Left renal cortex interstitium (tissue), 4 donors: ENCODE measurements at places on chromosomes 1 and 21.

- DNase-seq: no peak
These were observed 451.1 kb downstream of the RWDD3 start for GRCh38 chr1:95685081-95685480.

DNA sequence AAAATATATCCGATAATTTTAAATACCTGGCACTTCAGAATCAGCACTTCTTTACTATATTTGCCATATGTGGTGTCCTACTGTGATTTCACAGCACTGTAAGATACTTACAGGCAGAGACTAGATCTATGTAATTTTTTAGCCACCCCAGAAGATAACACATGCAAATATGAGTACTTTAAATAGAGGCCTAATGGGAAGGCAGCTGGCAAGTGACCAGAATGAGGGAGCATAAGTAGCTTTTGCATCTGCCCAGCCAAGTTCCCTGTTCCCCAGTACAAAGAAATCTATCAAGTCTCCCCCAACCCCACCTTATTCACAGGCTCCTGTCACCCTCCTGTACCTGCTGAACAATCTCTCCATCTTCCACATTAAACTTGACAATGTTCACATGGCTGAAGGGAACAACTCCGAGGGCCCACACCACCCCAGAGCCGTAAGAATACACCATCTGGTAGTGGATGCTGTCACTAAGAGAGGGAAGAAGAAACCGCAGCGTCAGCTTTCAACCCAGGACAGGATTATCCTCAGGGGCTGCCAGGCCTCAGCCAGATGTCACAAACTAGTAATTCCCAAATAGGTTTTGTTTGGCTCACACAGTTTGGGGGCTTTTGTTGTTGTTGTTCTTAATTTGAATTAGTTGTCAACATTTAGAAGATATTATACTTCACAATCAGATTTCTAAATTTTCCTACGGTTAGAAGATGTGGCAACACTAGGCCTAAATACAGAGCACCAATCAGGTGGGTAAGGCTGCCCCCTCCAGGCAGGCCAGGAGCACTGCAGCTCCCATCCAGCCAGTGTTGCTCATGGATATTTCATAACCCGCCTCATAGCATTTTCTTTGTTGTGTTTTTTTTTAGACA is 10.4 kb downstream of the EMC1 start:
- no peak for DNase-seq

- DNase-seq: no peak
These were observed 33.0 kb upstream of the LRIG2 start for GRCh38 chr1:113040041-113040440.

DNA sequence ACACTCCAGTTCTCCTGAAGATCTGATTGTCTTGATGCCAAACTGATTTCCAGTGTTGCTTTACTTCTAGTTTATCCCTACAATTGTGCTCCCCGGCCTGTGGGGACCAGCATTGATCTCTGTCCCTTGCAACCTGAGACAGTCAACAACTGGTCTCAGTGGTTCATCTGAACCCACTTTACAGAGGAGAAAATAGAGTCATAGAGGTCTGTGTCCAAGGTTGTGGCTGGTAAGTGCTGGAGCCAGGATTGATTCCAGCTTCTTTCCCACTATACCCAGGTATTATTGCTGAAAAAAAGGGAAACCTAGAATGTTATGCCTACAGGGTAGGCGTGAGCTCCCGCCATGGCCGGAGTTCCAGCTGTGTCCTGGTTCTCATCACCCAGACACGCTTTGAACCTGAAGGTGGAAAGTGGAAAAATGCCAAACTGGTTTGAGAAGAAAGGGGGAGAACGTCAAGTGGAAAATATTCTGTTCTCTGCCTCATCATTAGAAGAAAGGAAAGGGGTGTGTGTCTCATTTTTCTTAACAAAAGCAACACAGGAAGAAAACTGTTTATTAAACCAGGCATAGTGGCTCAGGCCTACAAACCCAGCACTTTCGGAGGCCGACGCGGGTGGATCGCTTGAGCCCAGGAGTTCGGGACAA is 60.7 kb upstream of the ITPKB start:
- DNase-seq: no peak
